SJSA1 (cell line): ENCODE measurements at places on chromosomes 5 and 9. TPM values are rescaled to one million over a fixed set of nuclear protein-coding genes. Genes with fewer than 3 reads are reported as not detected.

DNA sequence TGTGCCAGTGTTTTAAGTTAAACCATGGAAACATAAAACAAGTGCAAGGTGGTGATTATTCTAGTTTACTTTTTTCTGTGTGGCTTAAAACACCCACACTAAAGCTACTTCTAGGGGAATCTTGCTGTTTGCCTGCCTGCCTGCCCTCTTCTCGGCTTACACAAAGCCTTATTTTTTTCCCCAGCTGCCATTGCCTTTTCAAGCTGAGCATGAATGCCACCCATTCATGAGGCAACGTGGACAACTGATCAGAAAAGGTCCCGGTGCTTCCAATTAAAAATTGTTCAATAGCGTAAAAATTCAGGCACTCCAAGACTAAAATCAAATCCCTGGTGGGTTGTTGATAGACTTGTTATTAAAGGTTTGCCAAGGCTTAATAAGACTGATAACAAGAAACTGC lies 401.4 kb downstream of the TMEM161B start:
- no peak for DNase-seq

DNA sequence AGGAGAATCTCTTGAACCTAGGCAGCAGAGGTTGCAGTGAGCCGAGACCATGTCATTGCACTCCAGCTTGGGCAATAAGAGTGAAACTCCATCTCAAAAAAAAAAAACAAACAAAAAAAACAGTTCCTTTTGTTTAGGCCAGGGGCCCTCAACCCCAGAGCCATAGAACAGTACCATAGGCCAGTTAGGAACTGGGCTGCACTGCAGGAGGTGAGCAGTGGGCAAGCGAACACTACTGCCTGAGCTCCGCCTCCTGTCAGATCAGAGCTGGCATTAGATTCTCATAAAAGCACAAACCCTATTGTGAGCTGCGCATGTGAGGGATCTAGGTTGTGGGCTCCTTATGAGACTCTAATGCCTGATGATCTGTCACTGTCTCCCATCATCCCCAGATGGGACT lies 49.1 kb upstream of the SUB1 start:
- DNase-seq = no peak

- DNase-seq = no peak
These were observed 129.7 kb upstream of the TMEM161B start for GRCh38 chr5:88398316-88398715.

DNA sequence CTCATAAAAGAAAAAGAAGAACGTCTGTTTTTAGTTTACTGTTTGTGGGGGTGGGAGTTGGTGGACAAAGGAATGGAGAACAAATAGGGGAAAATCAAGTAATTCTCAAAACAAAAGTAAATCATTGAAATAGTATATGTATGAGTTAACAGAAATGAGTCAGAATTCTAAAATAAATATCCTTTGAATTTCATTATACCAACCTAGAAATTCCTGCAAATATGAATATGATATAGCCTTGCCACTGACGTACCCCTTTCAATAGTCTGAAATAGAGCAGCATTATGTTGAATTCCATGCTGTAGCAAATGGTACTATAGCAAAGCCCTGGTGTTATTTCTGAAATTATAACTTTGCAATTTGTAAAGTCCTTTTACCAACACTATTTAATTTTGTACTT lies 29.6 kb upstream of the DTWD2 start:
- no peak for DNase-seq

GRCh38 chr9:98860871-98861293 lies 53.4 kb downstream of the GALNT12 start:
- DNase-seq = peak; percentile 59

OSTF1 gene
- 40.2 and 54.9 TPM in 2 replicates for total RNA-seq

DELE1 gene
- total RNA-seq = 72.3 and 104 TPM in 2 replicates
